ENCODE measurements at places on chromosomes 5 and 9.

DNA sequence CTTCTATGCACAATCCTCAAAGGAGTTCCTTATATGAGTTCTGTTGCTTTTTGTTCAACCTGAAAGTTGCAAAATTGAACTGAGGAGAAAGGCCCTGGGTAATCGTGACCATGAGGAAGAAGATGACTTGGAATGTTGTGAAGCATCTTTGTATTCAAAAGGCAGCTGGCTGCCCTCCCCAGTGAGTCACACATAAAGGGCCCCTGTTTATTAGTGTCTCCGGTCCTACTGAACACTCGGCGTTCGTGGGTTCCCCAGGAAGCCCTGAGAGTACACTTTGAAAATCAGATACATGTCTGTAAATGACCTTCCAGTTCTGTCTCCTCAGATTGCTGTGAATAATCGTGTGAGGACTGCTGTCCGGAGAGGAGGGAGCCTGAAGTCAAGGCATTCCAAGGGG, 73.6 kb downstream of the C9orf153 start:
- no peak for DNase-seq

DNA sequence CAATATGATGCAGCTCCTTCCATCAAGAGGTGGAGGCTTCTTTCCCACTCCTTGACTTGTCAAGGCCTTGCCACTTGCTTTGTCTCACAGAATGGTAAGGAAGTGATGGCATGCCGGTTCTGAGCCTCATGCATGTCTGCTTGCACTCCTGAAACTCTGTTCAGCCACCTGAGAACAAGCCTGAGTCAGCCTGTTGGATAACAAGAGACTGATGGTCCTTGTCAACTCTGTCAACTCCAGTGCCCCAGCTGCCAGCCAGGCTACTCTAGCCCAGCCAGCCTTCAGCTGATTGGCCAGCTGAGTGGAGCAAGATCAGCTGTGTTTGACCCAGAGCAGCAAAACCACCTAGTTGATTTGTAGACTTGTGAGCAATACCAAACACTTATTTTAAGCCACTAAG, 4.4 kb upstream of the TENT4A start:
- DNase-seq, result peak; percentile 45

DNA sequence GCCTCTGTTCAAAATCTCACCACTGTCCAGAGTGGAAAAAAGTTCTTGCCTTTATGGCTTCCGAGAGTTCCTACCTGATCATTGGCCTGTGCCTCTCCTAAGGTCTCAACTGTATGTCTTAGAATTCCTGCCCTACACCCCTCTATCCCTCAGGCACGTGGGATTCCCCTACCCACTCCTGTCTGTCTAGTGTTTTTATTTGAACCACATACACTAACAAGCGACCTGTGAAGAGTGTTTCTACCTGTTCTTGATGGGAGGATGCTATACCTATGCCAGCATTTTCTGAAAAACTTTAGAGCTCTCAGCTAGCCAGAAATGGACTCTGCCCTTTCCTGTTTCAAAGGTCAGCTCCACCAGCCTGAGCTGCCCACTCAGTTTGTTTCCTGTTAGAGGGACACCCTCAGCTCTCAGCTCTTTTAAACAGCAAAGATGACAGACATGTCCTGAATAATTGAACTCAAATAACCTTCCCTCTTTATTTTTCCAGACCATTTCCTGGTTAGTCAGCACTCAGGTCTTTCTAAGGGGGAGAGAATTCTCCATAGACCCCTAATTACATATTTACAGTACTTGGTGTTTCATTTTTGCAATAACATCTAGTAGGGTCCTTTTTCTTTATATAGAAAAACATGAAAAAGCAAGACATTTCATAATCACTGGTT, 214.8 kb downstream of the AOPEP start:
- no peak for DNase-seq

GRCh38 chr5:3736926-3737325, 141.3 kb downstream of the IRX1 start:
- DNase-seq, result no peak

GRCh38 chr5:102893942-102894341, 138.8 kb downstream of the PAM start:
- no peak for DNase-seq

- DNase-seq, result no peak
Observed at GRCh38 chr9:32677931-32678330, 42.5 kb upstream of the TAF1L start.

- DNase-seq, result no peak
Observed at GRCh38 chr9:121690316-121690715, 38.9 kb downstream of the DAB2IP start.

- no peak for DNase-seq
Observed at GRCh38 chr9:112894041-112894440, 3.4 kb upstream of the SLC46A2 start.

- DNase-seq, result no peak
Observed at GRCh38 chr9:69888856-69889585, 68.4 kb downstream of the CFAP95 start.

GRCh38 chr9:6664204-6664680, 18.7 kb upstream of the GLDC start:
- no peak for DNase-seq

DNA sequence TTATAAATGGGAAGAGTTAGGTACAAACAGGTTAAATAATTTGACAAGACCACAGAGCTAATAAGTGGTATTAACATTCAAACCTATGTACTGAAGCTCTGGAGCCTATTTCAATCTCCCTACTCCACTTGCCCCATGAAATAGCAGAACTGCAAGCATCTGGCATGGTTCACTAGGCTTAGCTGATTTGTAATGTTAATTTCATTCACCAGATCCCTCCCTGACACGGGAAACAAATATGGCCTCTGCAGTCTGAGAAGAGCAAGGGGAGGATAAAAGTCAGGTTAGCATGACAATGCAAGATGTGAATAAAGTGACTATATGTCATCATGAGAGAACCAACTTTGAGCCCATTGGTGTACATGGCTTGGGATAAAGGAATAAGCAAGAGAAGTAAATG, 428.8 kb downstream of the BRINP1 start:
- DNase-seq, result no peak

DNA sequence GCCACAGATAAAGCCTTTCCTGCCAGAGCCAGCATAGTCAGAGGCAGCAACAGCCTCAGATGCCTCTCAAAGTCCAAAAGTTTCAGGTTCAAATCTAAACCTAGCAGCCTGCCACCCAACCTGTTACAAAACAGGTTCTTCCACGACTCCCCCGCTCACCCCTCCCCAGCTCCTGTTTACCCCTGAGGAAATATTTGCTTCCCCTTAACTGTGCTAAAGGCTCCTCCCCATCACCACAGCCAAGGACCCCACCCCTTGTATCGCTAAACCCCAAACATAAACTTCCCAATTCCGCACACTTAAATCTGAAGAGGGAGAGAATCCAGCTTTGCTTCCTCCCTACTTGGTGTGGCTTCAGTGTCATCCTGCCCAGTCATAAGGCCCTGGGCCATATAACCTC, 15.4 kb upstream of the VDAC1 start:
- DNase-seq, result no peak

DNA sequence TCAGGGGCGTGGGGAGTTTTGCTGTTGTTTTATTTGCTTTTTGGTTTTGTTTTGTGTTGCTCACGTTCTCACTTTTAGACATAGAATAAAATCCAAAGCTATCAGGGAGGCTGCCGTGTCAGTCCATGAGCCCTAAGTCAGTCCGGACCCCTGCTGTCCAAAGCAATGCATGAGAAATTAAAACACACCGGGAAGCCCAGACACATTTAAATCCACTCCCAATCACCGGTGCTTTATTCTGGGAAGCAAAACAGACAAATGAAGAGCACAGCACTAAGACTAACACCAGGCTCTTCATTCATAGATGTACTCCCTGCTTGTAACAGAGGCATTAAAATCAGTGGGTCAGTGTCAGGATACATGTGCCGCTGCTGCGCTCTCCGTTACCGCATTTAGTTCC, 180.9 kb downstream of the IRX2 start:
- DNase-seq, result no peak

DNA sequence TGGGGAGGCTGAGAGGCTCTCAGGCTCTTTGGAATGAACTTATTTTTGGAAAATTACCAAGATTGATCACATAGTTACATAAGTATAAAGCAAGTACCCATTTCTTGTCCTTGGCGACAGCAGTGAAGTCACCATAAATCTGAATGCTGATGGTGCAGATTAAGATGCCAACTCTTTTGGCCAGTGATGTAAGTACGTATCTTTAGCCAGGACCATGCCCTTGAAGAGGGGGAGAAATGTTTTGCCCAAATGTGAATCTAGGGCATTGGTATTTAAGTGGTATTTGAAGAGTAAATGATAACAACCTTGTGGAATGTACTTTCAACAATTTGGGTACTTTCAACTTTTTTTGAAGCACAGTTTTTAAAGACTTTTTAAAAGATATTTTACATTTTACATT, 68.2 kb upstream of the RAD23B start:
- DNase-seq, result no peak

GRCh38 chr5:107505763-107506534, 164.8 kb downstream of the EFNA5 start:
- DNase-seq, result no peak

DNA sequence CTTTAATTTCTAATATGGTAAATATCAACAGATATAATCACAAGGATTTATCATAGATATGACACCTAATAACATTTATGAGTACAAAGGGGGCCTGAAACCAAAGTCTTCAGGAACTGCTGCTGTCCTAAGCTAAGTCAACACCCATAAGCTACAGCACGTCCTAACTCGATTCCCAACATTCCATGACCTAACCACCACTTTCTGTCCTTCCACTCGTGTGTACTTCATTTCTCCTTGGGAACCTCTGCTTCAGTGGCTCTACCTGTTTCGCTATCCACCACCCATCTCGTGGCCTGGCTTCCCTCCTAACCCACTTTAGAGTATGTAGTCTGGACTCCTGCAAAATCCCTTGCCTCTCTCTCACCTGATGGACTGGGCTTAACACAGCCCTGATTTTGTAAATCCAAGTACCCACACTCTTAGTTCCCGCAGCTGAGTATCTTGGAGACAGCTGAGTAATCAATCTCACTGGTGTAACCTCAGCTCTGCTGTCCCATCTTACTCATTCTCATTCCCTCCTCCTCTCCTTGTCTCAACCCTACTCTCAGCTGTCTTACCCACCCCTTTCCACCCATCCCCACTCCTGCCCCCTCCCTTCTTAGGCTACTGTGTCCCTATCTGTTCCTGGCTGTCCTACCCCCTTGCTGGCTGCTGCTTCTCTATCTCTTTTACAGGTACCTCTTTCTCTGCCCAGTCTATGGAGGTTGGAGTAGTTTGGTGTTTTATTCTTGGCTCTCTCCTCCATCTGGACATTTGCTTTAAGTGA, 101.8 kb downstream of the MAST4 start:
- no peak for DNase-seq

- DNase-seq, result no peak
Observed at GRCh38 chr9:110763568-110763967, 95.0 kb downstream of the MUSK start.

GRCh38 chr9:125460346-125460745, 198.7 kb downstream of the GAPVD1 start:
- DNase-seq, result no peak

- no peak for DNase-seq
Observed at GRCh38 chr5:111720333-111720890, 36.6 kb downstream of the NREP start.

DNA sequence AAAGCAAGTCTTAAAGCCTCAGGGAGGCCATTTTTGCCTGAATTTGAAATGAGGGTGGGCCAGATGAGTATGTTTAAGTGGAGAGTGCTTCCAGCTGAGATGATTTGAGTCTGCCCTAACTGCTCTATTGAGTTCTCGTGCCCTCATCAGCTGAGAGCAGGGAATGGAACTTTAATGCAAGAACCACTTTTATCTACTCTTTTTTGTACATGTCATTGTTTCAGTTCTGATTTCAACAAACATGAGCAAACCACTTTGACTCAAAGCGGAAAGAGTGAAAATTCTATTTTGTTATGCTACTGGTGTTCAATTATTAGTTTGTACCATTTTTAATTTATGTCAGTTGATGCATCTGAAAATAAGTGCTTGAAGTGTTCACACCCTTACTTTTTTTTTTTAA, 35.8 kb downstream of the DCAF10 start:
- no peak for DNase-seq

- no peak for DNase-seq
Observed at GRCh38 chr5:178569485-178569884, 20.7 kb downstream of the COL23A1 start.

DNA sequence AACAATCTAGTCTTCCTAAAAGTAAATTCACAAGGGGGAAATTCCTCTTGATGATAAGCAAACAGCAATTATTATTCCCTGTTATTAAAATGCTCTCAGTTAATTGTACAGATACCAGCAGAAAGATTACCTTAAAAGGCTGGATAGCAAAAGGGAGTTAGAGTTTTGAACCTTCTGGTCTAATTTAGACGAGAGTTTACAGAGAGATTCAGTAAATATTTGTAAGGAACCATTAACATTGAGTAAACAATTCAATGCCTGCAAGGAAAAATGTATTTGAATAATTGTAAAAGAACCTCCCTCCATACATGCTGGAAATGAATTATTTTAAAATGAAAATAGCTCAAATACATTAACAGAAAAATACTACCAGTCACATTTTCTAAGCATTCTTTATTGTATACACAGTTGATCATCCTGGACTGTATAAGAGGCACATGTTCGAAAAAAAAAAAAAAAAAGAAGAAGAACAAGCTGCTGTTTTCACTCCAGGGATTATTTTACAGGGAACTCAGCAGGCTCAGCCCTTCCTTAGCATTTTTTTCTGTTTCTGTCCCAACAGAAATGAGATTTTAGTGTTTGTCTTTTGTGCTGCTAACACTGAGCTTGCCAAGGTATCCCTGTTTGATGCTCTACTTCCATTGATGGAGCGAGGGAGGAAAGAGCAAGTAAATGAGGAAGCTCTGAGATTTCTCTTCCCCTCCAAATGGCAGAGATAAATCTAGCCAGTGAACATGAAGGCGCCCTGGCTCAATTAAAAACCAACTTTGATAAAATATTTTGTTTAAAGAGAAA, 141.1 kb downstream of the ENC1 start:
- DNase-seq, result no peak

GRCh38 chr5:159695741-159696294, 220.5 kb upstream of the ADRA1B start:
- no peak for DNase-seq

DNA sequence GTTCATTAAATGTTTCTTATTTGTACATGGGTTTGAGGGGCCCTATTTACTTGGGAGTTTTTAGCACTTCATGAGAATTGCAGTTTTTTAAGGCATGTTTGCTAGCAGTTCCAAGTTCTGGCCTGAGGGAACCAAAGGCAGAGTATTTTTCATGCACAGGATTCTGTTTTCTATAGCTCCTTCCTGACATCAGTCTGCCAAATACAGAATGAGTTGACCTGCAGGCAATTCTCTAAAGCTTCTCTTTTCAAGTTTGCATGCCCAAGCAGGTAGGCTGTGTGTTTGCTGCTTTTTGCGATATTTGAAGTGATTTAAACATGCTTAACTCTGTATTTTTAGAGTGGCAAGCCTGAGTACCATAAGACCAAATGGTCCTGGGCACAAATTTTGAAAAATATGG, 75.8 kb downstream of the AOPEP start:
- DNase-seq, result no peak

DNA sequence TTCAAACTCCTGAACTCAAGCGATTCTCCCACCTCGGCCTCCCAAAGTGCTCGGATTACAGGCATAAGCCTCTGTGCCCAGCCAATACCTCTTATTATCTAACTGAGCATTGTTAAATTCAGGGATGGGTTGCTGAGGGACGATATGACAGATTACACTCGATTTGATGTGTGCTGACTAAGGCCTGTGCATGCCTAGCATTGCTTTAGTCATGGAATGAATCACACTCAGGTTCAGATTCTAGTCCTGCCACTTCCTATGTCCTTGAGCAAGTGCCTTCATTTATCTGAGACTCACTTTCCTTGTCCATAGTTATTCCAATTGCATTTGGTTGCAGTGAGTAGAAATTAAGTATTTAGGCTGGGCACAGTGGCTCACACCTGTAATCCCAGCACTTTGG, 19.5 kb downstream of the THBS4 start:
- DNase-seq, result no peak

- DNase-seq, result peak; percentile 29
Observed at GRCh38 chr9:34744295-34745221, 34.6 kb upstream of the CCL21 start.

Measured in SHP77 (cell line).